ENCODE measurements at places on chromosomes 12 and 14. TPM values are rescaled to one million over a fixed set of nuclear protein-coding genes. Genes with fewer than 3 reads are reported as not detected.

Gene PDE3A
- 56.8 TPM for total RNA-seq

Gene TAMALIN
- total RNA-seq: 35.4 TPM

Gene OR4K2
- total RNA-seq: not detected

Gene KRT77
- not detected for total RNA-seq

Gene MMP14
- 251 TPM for total RNA-seq

Gene GPR68
- 0.61 TPM for total RNA-seq

Gene TEX52
- not detected for total RNA-seq

Gene ASCL1
- not detected for total RNA-seq

Gene ART4
- total RNA-seq: 29.5 TPM

Gene ACVRL1
- 1,206 TPM for total RNA-seq

Gene NAA25
- total RNA-seq: 24.0 TPM

Gene RGS6
- not detected for total RNA-seq

Gene EIF2S3B
- total RNA-seq: 1.5 TPM

Gene WSCD2
- total RNA-seq: not detected

Gene SMIM41
- not detected for total RNA-seq

Gene SLC2A3
- total RNA-seq: 45.3 TPM

Gene AQP2
- not detected for total RNA-seq

Gene NAV3
- total RNA-seq: 24.2 TPM

Gene TSPAN8
- 5.8 TPM for total RNA-seq

Gene TMEM63C
- total RNA-seq: 0.32 TPM

Gene OGFOD2
- 8.8 TPM for total RNA-seq

Gene OTX2
- total RNA-seq: not detected

Gene SLC16A7
- total RNA-seq: 7.4 TPM

Gene SOAT2
- total RNA-seq: not detected

Gene OTOGL
- 1.8 TPM for total RNA-seq

Gene PRPF39
- total RNA-seq: 24.4 TPM

Gene DHRS2
- total RNA-seq: not detected

Gene DNAI7
- total RNA-seq: not detected

Gene SIX1
- 0.97 TPM for total RNA-seq

Gene GRIP1
- 0.32 TPM for total RNA-seq

Gene RNU6-8
- total RNA-seq: not detected

Gene SSPN
- total RNA-seq: 0.61 TPM

Gene A2ML1
- not detected for total RNA-seq

Gene TAS2R7
- not detected for total RNA-seq

Gene UNC79
- under 0.01 TPM for total RNA-seq

Gene GALC
- total RNA-seq: 16.0 TPM

Gene LMNTD1
- not detected for total RNA-seq

Gene ZDHHC22
- not detected for total RNA-seq

Gene PTGER2
- under 0.01 TPM for total RNA-seq

Gene HCAR1
- total RNA-seq: not detected

Gene RDH12
- not detected for total RNA-seq

Gene TAPBPL
- 3.9 TPM for total RNA-seq

Gene PRR4
- not detected for total RNA-seq

Gene RERGL
- not detected for total RNA-seq

Gene RD3L
- not detected for total RNA-seq

Gene AMHR2
- not detected for total RNA-seq

Gene CISTR
- not detected for total RNA-seq

Gene LBHD2
- not detected for total RNA-seq

Gene LUM
- total RNA-seq: 2.3 TPM

Gene PPP4R4
- total RNA-seq: under 0.01 TPM

Gene RIMKLB
- 87.8 TPM for total RNA-seq

All from epithelial cell of umbilical artery (primary cell).